Effector memory CD4-positive, alpha-beta T cell (primary cell): ENCODE measurements at places on chromosomes 6 and 20.

DNA sequence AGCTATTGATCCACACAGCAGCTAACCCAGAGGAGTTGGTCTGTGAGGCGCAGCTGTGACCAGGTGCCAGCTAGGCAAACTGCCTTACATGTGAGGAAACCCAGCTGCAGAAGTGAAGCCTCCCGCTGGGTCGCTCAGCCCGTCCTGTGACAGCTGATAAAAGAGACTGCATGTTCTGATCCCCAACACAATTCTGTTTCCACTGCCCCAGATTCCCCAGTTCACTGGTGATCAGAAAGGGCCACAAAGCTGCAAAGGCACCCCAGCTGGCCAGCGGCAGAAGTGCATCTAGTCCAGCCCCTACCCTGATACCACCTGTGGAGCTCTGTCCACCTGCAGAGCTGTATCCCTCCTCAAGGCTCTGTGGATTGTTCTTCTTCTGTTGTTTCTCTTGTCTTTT is 64.5 kb downstream of the CTNNBL1 start:
- DNase-seq, result no peak

GRCh38 chr6:118186672-118187567 is 279.9 kb downstream of the SLC35F1 start:
- DNase-seq, result no peak

DNA sequence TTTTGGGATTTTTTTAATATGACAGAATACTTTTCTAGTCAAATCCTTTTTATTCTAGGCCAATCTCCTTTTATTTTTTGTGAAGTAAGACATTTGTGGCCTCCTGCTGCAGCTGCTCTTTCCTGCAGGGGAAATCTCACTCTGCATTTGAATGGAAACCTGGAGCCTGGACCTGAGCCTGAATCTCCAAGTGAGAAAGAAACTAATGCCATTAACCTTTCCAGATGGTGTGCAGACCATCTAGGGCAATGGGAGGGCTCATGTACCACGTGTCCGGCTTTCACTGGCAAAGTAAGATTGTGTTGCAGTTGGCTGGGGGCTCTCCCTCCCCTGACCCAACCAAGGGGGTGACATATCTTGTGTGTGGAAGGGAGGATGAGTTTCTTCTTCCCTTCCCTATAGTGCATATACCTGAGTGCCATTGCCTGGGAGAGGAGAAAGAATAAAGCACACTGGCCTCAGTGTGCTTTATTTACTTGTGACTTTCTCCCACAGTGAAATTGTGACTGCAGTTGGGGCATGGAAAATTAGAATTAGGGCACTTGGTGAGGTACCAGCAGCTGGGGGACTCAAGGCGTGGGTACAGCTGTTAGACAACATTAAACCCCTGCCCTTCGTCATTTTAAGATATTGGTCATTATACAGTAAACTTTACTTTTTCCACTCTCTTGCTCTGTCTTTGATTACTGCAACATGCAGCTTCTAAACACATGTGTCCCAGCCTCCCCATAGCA is 159.8 kb upstream of the RIN2 start:
- DNase-seq, result no peak

DNA sequence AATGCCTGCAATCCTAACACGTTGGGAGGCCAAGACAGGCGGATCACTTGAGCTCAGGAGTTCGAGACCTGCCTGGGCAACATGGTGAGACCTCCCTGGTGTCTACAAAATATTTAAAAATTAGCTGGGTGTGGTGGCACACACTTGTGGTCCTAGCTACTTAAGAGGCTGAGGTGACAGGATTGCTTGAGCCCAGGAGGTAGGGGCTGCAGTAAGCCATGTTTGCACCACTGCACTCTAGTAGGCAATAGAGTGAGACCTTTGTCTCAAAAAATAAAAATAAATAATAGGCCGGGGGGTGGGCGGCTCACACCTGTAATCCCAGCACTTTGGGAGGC is 18.3 kb upstream of the RIPOR3 start:
- DNase-seq, result no peak

GRCh38 chr6:22666021-22666420 is 96.7 kb downstream of the HDGFL1 start:
- no peak for DNase-seq

GRCh38 chr6:87982134-87982533 is 65.5 kb upstream of the SPACA1 start:
- DNase-seq, result no peak

- DNase-seq, result peak; percentile 70
Measured at GRCh38 chr20:45347936-45348778, at the start of gene SDC4. Gene SDC4 (minus strand): TSS chr20:45348424. CDS start chr20:45348384, 40 bp downstream.

- DNase-seq, result no peak
Measured at GRCh38 chr6:75334266-75335040, 49.9 kb upstream of the TMEM30A start.

DNA sequence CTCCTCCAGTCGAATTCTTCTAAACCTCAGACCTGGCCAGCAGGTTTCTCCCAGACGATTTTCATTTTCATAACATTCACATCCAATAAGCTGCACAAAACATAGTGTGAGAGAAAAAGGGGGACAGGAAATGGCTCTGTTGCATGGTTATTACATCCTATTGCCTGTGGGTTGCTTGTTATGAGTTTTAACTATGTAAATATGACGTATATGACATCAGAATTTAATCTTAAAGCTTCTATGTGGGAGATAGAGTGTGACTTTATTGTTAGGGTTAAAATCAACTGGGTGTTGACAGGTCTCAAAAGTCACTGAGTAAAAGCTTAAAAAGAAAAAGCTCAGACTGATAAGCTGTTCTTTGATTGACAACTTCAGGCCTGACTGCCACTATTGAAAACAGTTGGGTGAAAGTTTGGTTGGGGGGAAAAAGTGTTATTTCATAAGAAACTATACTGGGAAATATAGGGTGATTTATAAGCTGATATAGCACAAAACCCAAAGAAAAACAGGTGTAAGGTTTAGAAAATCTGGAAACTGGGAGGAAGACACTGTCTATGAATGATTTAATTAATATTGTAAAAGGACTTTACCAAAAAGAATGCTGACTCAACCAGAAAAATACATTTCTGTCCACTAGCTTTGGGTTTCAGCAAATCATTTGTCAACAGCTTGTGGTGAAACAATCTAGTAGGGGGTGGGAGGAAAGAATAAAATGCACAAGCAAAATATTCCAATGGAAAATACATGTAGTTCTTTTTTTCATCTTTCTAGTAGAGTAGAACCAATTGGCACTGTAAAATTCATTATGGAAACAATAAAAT is 134.1 kb upstream of the CEP162 start:
- no peak for DNase-seq

DNA sequence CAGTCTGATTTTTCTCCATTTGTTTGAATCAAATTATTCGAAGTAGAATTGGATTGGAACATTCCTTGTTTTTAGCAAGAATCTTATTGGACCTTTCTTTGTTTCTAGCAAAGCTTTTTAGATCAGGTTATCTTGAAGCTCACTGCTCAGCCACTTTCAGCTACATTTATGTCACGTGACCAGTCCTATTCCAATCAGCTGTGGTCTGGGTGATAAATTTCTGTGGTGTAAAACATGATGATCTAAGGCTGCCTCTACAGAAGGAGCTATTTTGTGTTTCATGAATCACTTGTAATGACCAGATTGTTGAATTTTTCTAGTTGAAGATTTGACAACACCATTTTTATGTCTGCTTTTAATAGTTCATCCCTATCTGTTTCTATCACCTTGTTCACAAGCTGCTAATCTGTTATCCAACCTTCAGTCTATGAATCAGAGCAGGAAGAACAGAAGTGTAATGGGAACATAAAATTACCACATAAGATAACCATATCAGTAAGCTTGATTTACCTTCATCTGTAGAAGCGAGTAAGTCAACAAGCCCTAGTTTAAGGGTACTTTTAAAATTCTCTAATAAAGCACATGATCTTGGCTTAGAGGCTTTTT is 101.0 kb upstream of the MAP3K7 start:
- no peak for DNase-seq

DNA sequence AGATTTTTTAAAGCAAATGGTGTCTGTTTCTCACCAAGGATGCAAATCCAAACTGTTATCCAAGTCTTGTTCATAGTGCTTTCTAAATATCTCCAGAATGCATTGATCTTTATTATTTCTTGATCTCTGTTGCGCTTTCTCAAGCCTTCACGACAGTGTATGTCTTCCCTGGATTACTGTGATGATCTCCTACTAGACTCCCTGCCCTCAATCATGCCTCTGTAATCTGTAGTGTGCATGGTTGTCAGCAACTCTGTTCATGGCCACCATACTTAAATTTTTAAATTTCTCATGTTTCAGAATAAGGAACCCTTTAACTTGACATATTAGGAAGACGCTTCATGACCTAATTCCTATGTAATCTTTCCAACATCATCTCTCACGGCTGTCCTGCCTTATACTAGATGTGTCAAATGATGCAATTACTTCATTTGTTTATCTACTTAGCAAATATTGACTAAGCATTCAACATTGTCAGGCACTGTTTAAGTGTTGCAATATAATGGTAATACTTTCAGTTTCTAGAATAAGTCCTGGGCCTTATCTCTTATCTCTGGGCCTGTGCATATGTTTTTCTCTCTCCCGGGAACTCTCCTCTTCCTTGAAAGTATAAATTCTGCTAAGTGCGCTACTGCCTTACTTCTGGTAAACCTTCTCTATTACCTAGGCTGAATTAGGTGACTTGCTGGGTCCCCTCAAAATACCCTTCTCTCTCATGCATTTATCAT is 25.6 kb upstream of the AHI1 start:
- no peak for DNase-seq

- no peak for DNase-seq
Measured at GRCh38 chr6:154057098-154057497, 18.1 kb downstream of the OPRM1 start.

GRCh38 chr6:83221276-83221675 is 28.1 kb downstream of the RWDD2A start:
- DNase-seq, result no peak

GRCh38 chr6:30599625-30600324 is 17.3 kb downstream of the PPP1R10 start:
- no peak for DNase-seq

GRCh38 chr20:44388466-44389023 is 33.0 kb downstream of the HNF4A start:
- DNase-seq, result peak; percentile 29

DNA sequence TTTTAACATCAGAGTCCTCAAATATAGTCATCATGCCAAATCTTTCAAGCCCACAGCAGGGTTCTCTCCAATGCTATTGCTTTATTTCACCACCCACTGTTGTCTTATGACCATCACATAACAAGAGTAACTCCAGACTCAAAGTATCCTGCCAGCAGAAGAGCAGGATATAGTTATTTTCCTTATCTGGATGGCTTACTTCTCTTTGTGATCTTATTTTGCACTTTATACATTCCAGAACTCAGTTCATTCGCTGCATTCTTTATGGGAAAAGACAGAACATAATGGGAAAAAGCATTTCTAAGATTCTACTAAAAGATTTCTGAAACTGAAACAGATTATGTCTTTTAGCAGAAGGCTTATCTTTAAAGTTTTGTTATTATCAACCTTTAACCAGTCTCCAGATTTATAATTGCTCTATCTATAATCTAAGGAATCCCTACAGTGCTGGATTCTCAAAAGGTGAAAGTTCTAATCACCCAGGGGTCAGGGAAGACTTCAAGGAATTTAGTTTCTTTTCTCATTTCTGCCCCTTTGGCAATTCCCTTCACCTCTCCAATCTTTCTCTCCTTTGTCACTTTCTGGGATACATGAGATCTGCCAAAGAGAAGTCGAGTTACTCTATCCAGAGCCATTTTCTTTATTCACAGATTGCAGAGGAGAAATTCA is 190.4 kb downstream of the TPBG start:
- no peak for DNase-seq

DNA sequence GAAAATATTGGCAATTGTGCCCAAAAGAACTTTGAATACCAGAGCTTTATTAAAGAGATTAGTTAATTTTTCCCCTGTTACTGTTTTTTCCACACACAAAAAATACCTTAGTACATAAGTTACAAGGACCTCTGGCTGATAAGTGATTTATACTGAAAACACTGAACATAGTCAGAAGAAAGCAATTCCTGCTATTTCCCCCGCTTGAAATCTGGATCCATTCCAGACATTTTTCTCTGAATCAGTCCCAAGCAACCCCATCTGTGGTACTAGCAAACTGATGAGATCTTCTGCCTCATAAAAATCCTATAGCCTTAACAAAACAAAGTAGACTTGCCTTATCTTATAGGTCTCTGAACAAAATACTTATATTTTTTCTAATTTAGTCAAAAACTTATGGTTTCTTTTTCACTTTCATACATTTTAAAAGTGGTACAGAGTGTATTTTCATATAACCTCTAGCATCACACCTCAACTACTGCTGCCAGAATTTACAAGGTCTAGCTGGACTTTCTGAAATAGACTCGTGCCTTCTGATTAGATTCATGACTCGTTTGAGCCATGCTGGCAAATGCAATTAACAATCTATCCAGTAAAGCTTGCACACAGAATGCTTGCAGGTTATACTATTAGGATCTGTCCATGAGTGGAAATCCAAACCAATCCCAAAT is 111.9 kb downstream of the TBX18 start:
- DNase-seq, result no peak

- DNase-seq, result no peak
Measured at GRCh38 chr6:13432526-13433184, 54.7 kb downstream of the GFOD1 start.

DNA sequence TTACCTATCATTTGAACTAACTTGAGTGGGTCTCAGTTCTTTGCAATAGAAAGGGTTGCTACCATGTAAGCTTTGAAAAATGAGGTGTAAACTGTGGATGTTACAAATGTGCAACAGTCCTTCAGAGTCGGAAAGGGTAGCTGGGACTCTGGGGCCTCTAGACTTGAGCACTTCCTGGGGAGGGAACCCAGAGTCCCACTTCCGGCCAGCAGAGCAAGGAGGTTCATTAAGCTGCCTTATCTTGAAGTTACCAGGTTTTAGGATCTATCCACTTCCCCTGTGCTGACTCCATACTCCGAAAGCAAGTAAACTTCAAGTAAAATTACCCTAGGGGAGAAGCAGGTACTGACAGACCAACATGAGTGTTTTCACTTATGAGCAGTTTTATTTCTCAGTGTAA is 9.4 kb downstream of the TRIM10 start:
- no peak for DNase-seq

DNA sequence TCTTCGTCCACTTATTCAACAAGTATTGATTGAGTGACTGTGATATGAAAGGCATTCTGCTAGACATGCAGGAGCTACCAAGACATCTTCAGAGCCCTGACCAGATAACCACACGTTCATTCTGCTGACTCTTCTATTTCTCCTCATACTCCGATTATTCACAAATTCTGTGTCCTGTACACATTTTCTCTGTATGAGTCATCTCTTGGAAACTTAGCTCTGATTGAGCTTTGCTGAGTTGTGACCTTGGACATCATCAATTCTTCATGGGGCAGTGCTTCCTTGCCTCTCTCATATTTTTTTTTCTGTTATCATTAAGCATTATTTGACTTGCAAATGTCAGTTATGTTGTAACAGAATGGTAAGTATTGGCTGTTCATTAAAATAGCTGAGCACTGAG is 351.6 kb upstream of the CNR1 start:
- DNase-seq, result no peak

GRCh38 chr20:46250772-46251171 is 57.5 kb downstream of the CDH22 start:
- DNase-seq, result no peak

- DNase-seq, result no peak
Measured at GRCh38 chr6:122035173-122035572, 364.3 kb upstream of the HSF2 start.
